HL-60 (cell line): ENCODE measurements at places on chromosomes 12 and 14.

DNA sequence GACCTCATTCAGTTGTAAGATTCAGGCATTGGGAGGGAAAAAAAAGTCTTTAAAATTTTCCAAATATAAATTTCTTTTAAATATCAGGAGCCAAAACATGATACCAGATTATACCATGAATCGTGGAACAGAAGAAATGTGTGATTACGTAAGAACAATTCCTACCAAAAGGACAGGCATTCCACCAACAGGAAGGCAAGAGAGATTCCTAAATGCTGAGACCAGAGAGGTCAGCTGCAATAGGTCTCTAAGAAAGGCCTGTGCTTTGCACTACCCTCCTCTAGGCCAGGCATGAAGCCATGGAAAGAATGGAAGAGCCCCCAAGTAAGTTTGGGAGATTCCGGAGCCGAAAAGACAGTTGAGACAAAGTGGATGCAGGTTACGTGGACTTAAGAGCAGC, 83.7 kb downstream of the PTGER2 start:
- no peak for DNase-seq

- DNase-seq = peak; percentile 19
These were observed 485 bp downstream of the SENP1 start for GRCh38 chr12:48105321-48105866.

- DNase-seq = no peak
These were observed 111.6 kb downstream of the BBS10 start for GRCh38 chr12:76236640-76237039.

GRCh38 chr14:91406982-91407381, 10.6 kb downstream of the CCDC88C start:
- DNase-seq = no peak
